Stimulated activated CD4-positive, alpha-beta T cell treated with anti-CD3 and anti-CD28 coated beads, TNF-alpha, amount 100 ng/mL, for 48 hours (primary cell): ENCODE measurements at places on chromosomes 2 and 18.
A peak's percentile ranks its signal among the peaks of the same experiment; 100 is the strongest.

GRCh38 chr2:112749755-112750559 lies 14.5 kb downstream of the CKAP2L start:
- peak; percentile 57 for DNase-seq

GRCh38 chr2:210899131-210899530 lies 342.7 kb downstream of the CPS1 start:
- DNase-seq = no peak

GRCh38 chr2:202687276-202687675 lies 52.5 kb downstream of the FAM117B start:
- DNase-seq = no peak

DNA sequence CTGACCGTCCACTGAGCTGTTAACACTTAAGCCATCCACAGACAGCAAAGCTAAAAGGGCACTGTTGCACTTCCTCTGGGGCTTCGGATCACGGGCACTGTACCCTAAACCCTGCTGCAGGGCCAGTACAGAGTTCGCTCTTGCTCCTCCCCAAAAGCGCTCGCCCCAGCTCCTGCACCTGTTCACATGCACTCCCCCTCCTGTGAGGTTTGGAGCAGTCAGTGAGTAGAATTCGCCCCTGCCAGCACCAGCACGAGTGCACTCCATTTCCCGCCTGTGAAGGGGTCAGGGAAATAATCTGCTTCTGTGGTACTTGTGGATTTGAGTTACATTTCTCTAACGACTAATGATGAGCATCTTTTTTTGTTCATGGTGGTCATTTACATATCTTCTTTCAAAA lies 158.8 kb downstream of the PTPRM start:
- no peak for DNase-seq

- DNase-seq = no peak
Measured at GRCh38 chr2:51018145-51018544, 13.8 kb downstream of the NRXN1 start.

GRCh38 chr2:204069804-204070203 lies 133.2 kb downstream of the ICOS start:
- DNase-seq = no peak
